ENCODE measurements at places on chromosomes 12 and 14.

GRCh38 chr12:65602610-65603295 lies 221.5 kb upstream of the HMGA2 start:
- DNase-seq = no peak

DNA sequence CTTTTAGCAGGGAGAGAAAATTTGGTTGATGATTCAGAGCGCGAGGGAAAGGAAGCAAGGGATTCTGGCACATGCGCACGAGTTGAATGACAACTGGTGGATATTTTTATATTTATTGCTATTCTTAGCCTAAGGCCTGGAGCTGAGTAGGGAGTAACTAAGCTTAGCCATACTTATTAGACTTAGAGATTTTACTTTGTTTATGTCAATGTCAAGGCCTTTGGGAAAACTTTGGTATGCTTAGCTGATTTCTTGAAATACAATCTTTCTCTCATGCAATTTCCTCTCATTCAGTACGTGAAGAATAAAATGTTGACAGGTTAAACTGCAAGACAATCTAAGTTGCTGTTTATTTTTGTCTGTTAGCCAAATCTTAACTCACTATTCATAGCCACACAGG lies 101.1 kb downstream of the CRADD start:
- DNase-seq = no peak

GRCh38 chr12:16789204-16789790 lies 183.3 kb upstream of the LMO3 start:
- no peak for DNase-seq

- DNase-seq = peak; percentile 46
Observed at GRCh38 chr12:110585231-110585799, 2.2 kb upstream of the PPTC7 start.

GRCh38 chr14:99194136-99194535 lies 77.9 kb downstream of the BCL11B start:
- DNase-seq = no peak

DNA sequence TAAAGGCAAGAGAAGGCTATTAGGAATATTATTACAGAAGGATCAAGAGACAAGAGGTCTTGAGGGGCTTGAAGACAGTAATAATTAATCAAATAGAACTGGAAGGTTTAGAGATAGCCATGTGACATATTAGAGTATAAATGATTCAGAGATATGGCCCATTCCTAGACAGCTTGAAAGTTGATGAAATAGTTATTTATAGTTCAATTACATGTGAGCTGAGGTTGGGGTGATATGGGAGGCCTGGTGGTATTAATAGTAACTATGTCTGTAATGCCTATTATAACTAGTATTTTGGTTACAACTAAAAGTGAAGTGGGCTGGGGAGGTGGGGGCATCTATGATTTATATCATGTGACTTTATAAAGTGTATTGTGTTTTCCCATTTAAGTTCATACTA lies 14.1 kb upstream of the MIS18BP1 start:
- DNase-seq = no peak

- DNase-seq = no peak
Observed at GRCh38 chr14:94879537-94879936, 109.6 kb upstream of the GSC start.

DNA sequence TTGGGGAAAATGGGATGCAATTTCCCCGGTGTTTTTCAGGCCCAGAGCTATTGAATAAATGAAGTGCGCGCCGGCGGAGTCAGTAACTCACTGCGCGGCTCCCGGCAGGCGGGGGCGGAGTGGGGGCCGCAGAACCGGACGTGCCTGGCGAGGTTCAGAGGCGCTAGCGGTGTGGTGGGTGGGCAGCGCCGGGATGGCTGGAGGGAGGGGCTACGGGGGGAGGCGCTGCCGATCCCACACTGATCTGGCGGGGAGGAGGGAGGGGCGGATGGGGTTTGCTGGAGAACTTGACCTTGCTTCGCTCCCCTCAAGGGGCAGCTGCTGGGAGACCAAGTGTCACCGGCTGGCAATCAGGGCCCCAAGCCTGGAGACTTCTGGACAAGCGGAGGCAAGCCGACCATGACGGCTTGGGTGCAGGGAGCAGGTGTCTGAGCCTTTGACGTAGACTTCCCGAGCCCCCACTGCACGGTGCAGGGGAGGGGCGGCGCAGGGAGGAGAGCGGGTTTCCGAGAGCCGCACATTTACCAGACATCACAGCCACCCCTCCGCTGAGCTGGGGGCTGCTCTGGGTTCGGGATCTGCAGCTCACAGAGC lies 174.1 kb upstream of the RTL1 start:
- no peak for DNase-seq

GRCh38 chr14:85463512-85463911 lies 66.4 kb upstream of the FLRT2 start:
- DNase-seq = no peak

GRCh38 chr12:130441771-130442760 lies 104.4 kb downstream of the PIWIL1 start:
- no peak for DNase-seq
